RPMI7951 (cell line): ENCODE measurements at places on chromosomes 16 and 17. TPM values are rescaled to one million over a fixed set of nuclear protein-coding genes. Genes with fewer than 3 reads are reported as not detected.

The ZNF750 gene
- total RNA-seq = not detected in 2 replicates

GRCh38 chr17:65750631-65751115, 189.2 kb upstream of the AXIN2 start:
- DNase-seq = peak; percentile 97

DNA sequence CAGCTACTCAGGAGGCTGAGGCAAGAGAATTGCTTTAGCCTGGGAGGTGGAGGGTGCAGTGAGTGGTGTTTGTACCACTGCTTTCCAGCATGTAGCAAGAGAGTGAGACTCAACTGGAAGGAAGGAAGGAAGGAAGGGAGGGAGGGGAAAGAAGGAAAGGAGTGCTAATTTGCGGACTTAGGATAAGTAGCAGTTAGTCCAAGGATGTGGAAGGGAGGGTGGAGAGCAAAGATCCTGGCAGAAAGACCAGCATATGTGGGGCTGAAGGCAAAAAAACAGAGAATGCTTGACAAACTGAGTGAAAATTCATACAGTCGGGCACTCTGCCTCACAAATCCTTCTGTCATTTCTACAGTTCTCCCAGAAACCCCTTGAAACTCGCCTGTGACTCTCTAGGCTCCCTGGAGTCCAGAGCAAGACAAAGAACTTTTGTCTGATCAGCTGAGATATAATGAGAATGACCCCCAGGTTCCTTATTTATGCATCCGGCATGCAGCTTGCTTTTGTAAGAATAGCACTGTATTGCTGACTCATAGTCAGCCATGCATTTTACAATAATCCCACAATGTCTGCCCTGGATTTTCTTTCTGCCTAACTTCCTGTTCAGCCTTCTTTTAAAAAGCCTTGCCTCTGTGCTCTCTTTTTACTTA, 31.5 kb downstream of the CDK5RAP3 start:
- DNase-seq = peak; percentile 84

GRCh38 chr17:32267690-32268205, 2.1 kb downstream of the RHBDL3 start:
- DNase-seq = no peak

- no peak for DNase-seq
Observed at GRCh38 chr16:87319011-87319410, 1.8 kb upstream of the C16orf95 start.
